ENCODE measurements at places on chromosomes 4 and X. TPM values are rescaled to one million over a fixed set of nuclear protein-coding genes. Genes with fewer than 3 reads are reported as not detected.
A peak's percentile ranks its signal among the peaks of the same experiment; 100 is the strongest.

The VBP1 gene
- 101 TPM for total RNA-seq

The XG gene
- total RNA-seq = 0.59 TPM

The TMEM255A gene
- 0.44 TPM for total RNA-seq

The TMSB15C gene
- total RNA-seq = 10.0 TPM

The XAGE1B gene
- not detected for total RNA-seq

DNA sequence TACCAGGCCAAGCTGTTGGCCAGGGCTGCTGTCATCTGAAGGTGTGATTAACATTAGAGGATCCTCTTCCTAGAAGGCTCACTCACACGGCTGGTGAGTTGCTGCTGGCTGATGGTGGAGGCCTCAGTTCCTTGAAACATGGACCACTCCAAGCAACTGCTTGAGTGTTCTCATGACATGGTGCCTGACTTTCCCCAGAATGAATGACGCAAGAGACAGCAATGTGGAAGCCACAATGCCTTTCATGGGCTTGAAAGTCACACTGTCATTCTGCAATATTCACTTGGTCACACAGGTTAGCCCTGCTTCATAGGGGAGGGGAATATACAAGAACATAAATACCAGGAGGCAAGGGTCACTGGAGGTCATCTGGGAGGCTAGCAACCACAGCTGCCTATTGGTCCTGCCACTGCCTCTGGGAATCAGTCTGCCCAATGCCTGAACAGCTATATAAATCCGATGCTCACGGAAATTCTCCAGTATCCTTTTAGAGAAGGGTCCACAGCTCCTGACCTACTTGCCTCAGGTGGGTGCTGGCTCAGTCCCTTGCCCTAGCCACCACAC is 97.1 kb upstream of the MAML3 start:
- DNase-seq = no peak

DNA sequence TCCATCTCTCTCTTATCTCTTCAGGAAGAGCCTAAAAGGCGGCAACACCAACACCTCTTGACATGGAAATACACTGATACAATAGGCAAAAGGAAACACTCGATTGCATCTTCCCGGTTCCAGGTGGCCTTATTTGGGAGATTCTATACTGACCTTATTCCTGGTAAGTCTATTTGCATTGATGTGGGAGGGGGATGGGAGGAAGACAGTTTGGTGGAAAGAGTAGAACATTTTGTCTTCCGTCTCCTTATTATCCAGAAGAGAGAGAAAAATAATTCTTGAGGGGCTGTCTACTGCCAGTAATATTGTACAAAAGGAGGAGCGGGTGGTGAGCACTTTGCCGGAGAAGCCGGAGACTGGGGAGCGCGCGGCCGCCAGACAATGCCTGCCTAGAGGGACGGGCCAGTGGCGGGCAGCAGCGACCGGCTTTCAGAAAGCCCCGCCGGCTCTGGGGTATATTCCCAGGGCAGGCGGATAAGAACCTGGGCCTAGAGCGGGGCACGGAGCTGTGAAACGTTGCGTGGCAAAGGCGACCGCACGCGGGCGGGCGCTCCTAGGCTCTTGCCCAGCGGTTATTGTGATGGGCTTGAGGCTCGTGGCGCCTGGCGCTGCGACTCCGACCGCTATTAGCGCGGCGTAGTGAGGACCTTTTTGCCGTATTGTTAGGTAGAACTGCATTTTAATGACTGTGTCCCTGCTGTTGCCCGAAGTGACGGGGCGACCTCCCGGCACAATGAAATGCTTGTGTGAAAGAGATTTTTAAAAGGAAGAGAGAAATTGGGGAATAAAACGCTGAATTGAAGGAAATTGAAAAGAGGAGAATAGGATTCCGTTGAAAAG is 518 bp downstream of the PRDM8 start:
- peak; percentile 79 for DNase-seq

- DNase-seq = no peak
These were observed 10.1 kb downstream of the WDR1 start for GRCh38 chr4:10106421-10107039.

Data from endodermal cell (in vitro differentiated cells).